Caco-2 (cell line): ENCODE measurements at places on chromosomes 6 and 20. TPM values are rescaled to one million over a fixed set of nuclear protein-coding genes. Genes with fewer than 3 reads are reported as not detected.

DNA sequence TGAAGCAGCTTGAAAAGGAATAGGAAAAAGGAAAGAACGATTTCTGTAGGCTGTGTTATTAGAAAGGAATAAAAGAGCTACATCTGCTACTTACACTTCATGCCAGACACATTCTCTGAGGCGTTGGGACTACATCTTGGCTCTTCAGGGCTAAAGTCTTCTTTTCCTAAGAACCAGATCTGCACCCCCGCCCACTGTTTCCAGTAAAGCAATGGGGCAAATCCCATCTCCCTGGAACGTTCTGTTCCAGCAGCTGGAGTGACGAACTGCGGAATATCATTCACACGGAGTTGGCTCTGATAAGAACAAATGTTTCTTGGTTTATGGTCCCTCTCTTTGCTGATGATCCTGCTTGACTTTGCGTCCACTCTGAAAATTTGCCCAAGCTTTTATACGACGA is 26.9 kb downstream of the FAM50B start:
- H3K4me1 ChIP-seq, result peaks cover 13% of the 10 kb centered on the region
- H3K27me3 ChIP-seq, result no peaks in the 10 kb centered on the region
- H3K36me3 ChIP-seq, result no peaks in the 10 kb centered on the region
- H3K4me3 ChIP-seq, result no peak overlapping the region

The CAGE1 gene
- total RNA-seq, result 0.26 and 0.59 TPM in 2 replicates

The PRICKLE4 gene
- 1.8 and 2.8 TPM in 2 replicates for total RNA-seq

The HCK gene
- not detected in 2 replicates for total RNA-seq

DNA sequence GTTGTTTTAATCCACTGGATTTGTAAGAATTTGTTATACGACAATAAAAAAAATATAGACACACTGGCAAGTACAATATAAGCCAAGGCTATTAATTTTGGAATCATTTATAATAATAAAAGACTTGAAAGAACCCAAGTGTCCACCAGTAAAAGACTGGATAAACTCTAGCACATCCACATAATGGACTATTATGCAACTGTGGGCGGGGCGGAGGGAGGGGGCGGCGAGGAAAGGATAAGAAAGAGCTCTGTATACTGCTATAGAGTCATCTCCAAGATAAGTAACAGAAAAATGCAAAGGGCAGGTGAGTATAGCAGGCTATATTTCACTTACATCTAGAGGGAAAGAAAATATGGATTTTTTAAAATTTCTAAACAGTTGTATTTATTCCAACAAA is 123.3 kb downstream of the TBC1D32 start:
- H3K4me3 ChIP-seq, result no peak overlapping the region
- no peaks in the 10 kb centered on the region; the same call in none of the 2 replicates for H3K36me3 ChIP-seq
- no peak overlapping the region for H3K27ac ChIP-seq
- no peaks in the 10 kb centered on the region for H3K27me3 ChIP-seq
- no peak for DNase-seq

GRCh38 chr20:58963060-58963584 is 17.9 kb upstream of the NELFCD start:
- DNase-seq, result no peak
- H3K4me1 ChIP-seq, result peaks cover 5% of the 10 kb centered on the region; the same call in 1 of the 2 replicates
- no peak overlapping the region for H3K27ac ChIP-seq
- H3K27me3 ChIP-seq, result no peaks in the 10 kb centered on the region; the same call in 1 of the 2 replicates
- no peaks in the 10 kb centered on the region for H3K36me3 ChIP-seq

DNA sequence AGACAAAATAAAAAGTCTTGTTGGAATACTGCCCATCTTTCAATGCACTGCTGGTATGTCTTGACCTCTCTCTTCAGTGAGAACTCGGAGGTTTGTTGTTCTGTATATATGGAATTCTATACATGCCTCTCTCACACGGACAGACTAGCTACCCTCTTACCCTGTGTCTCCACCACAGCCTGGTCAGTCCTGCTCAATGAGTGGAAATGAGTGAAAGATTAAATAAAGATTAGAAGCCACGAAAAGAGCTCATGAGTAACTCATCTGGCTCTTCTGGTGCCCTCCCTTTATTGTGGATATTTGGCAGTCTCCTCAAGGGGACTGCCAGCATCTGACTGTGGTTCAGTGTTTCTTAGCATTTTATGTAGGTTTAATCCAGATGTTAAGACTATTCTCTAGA is 262.8 kb upstream of the MAP3K7 start:
- H3K4me3 ChIP-seq, result no peak overlapping the region
- DNase-seq, result no peak
- no peaks in the 10 kb centered on the region for H3K36me3 ChIP-seq
- H3K4me1 ChIP-seq, result no peaks in the 10 kb centered on the region
- H3K27me3 ChIP-seq, result no peaks in the 10 kb centered on the region

- no peaks in the 10 kb centered on the region for H3K27me3 ChIP-seq
- peak; percentile 70 for DNase-seq
- no peaks in the 10 kb centered on the region for H3K4me1 ChIP-seq
- H3K36me3 ChIP-seq, result no peaks in the 10 kb centered on the region
- H3K27ac ChIP-seq, result no peak overlapping the region
These were observed 133.3 kb downstream of the ELOVL4 start for GRCh38 chr6:79813854-79814709.

DNA sequence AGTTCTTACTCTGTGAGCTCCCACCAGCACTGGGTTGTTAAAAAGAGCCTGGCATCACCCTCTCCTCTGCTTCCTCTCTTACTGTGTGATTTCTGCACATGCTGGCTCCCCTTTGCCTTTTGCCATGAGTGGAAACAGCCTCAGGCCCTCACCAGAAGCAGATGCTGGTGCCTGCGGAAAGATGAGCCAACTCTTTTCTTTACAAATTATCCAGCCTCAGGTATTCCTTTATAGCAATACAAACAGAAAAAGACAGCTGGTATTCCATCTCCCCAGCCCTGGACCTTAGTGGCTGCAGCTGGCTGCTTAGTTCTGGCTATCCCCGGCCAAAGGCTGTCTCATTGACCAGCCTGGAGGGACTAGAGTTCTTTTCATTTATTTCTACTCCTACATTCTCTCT is 129.1 kb downstream of the IMPG1 start:
- no peak for DNase-seq
- H3K27me3 ChIP-seq, result no peaks in the 10 kb centered on the region
- no peaks in the 10 kb centered on the region for H3K36me3 ChIP-seq
- no peak overlapping the region for H3K27ac ChIP-seq
- no peak overlapping the region for H3K4me3 ChIP-seq

GRCh38 chr20:57654363-57654997 is 34.3 kb upstream of the ZBP1 start:
- H3K4me3 ChIP-seq, result no peak overlapping the region
- H3K27ac ChIP-seq, result no peak overlapping the region
- no peaks in the 10 kb centered on the region for H3K36me3 ChIP-seq
- H3K4me1 ChIP-seq, result no peaks in the 10 kb centered on the region
- no peaks in the 10 kb centered on the region for H3K27me3 ChIP-seq

- no peak for DNase-seq
- H3K36me3 ChIP-seq, result no peaks in the 10 kb centered on the region
- H3K4me1 ChIP-seq, result peaks cover 3% of the 10 kb centered on the region; the same call in 1 of the 2 replicates
- H3K27ac ChIP-seq, result no peak overlapping the region
- no peak overlapping the region for H3K4me3 ChIP-seq
These were observed 15.4 kb upstream of the HIVEP1 start for GRCh38 chr6:11996751-11997150.

The HTR1E gene
- total RNA-seq, result not detected in 2 replicates

The MYBL2 gene
- total RNA-seq, result 318 and 345 TPM in 2 replicates

- no peak for DNase-seq
- H3K27ac ChIP-seq, result no peak overlapping the region
- peaks cover 10% of the 10 kb centered on the region for H3K4me1 ChIP-seq
- H3K36me3 ChIP-seq, result no peaks in the 10 kb centered on the region
These were observed 211.6 kb upstream of the SUPT3H start for GRCh38 chr6:45589367-45589766.

The EEF1E1 gene
- total RNA-seq, result 60.3 TPM in 2 replicates

The ZNF311 gene
- total RNA-seq, result 1.8 and 2.9 TPM in 2 replicates

The VEGFA gene
- total RNA-seq, result 172 and 174 TPM in 2 replicates

- DNase-seq, result no peak
- no peak overlapping the region for H3K4me3 ChIP-seq
- H3K4me1 ChIP-seq, result no peaks in the 10 kb centered on the region
- no peaks in the 10 kb centered on the region for H3K27me3 ChIP-seq
These were observed 201.8 kb downstream of the TTLL2 start for GRCh38 chr6:167526465-167527368.

DNA sequence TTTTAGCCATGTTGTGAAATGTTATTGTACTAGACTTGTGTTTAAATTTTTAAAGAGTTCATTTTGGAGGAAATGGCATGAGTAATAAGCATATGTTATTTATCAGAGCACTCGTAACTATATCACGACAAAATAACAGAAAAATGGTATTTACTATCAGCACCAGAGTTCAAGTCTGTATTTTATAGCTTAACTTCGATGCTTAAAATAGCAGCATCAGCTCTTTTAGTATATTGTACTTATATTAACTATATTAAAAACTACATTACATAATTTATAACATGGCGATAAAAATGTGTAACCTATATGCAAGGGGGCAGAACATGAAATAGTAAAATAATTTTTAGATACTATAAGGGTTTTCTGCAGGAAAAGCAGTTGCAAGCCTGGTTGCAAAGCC is 52.9 kb downstream of the ABRACL start:
- no peak for DNase-seq
- H3K27me3 ChIP-seq, result no peaks in the 10 kb centered on the region
- peaks cover 23% of the 10 kb centered on the region for H3K4me1 ChIP-seq
- H3K4me3 ChIP-seq, result no peak overlapping the region
- H3K27ac ChIP-seq, result peak overlapping the region; percentile 31

GRCh38 chr6:154591234-154591633 is 80.7 kb upstream of the CNKSR3 start:
- no peak overlapping the region for H3K27ac ChIP-seq
- H3K36me3 ChIP-seq, result no peaks in the 10 kb centered on the region
- no peak overlapping the region for H3K4me3 ChIP-seq
- no peak for DNase-seq
- no peaks in the 10 kb centered on the region for H3K4me1 ChIP-seq
- H3K27me3 ChIP-seq, result no peaks in the 10 kb centered on the region

DNA sequence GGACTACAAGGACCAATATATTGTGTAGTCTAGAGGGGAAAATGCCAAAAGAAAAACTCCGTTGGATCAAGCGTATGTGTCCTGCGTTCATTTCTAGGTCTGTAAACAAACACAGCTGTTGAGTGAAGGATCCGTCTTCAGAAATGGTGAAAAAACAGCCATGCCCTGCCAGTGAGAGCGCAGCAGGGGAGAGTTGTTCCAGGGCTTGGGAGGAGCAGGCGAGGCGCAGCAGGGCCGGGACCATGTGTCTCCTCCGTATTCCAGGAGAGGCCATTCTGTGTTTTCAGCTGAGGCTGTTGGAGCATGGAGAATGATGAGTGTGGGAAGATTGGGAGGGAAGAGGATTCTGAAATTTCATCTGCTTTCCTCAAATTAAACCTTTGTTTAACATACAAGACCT is 38.0 kb downstream of the BMP6 start:
- H3K4me3 ChIP-seq, result no peak overlapping the region
- no peaks in the 10 kb centered on the region for H3K4me1 ChIP-seq

DNA sequence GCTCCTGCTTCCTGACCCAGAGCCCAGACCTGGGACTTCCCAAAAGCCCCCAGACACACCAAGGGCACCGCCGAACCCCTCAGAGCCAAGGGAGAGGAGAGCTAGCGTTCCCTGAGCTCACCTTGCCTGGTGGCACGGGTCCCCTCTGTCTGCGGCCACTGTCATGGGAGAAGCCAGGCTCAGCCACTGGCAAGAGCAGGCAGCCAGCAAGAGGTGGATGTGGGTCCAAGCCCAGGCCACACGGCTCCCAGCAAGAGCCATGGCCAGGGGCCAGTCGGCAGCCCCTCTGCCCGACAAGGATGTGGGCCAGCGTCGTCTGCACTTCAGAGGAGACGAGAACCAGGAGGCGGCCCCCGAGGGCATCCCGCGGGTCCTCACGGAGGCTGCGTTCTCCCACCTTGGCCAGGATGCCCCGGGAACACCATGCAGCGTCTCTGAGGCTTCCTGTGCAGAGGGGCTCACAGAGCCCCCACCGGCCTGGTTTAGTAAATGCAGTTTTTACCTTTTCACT is 2.2 kb upstream of the PPDPF start:
- H3K4me1 ChIP-seq, result peaks cover 14% of the 10 kb centered on the region
- H3K27me3 ChIP-seq, result no peaks in the 10 kb centered on the region
- H3K27ac ChIP-seq, result no peak overlapping the region
- peaks cover 17% of the 10 kb centered on the region for H3K36me3 ChIP-seq
- DNase-seq, result no peak

GRCh38 chr6:169296170-169296569 is 42.5 kb upstream of the THBS2 start:
- no peak for DNase-seq
- no peak overlapping the region for H3K27ac ChIP-seq
- peaks cover 10% of the 10 kb centered on the region; the same call in 1 of the 2 replicates for H3K4me1 ChIP-seq
- H3K36me3 ChIP-seq, result no peaks in the 10 kb centered on the region
- H3K27me3 ChIP-seq, result no peaks in the 10 kb centered on the region
- no peak overlapping the region for H3K4me3 ChIP-seq

The ANGPT4 gene
- not detected in 2 replicates for total RNA-seq

The SOX12 gene
- 13.9 and 14.7 TPM in 2 replicates for total RNA-seq

DNA sequence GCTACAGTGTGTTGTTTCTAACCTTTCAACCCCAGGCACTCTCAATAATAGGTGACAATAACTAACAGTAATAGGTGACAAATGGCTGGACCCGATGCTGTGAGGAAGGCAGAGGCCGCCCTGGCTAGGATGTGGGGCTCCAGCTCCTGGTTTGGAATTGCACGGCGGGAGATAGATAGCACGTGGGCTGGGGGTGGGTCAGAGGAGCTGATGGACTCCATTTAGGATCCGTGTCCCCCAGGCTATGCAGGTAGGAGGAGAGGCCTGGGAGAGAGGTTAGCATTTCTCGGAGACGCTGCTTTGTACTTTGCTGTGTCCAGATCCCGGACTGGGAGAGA is 61.4 kb downstream of the EZR start:
- H3K4me1 ChIP-seq, result 0 out of 2 replicates have a peak, but pooled peaks cover 1% of the 10 kb centered on the region
- no peaks in the 10 kb centered on the region for H3K27me3 ChIP-seq
- DNase-seq, result no peak

DNA sequence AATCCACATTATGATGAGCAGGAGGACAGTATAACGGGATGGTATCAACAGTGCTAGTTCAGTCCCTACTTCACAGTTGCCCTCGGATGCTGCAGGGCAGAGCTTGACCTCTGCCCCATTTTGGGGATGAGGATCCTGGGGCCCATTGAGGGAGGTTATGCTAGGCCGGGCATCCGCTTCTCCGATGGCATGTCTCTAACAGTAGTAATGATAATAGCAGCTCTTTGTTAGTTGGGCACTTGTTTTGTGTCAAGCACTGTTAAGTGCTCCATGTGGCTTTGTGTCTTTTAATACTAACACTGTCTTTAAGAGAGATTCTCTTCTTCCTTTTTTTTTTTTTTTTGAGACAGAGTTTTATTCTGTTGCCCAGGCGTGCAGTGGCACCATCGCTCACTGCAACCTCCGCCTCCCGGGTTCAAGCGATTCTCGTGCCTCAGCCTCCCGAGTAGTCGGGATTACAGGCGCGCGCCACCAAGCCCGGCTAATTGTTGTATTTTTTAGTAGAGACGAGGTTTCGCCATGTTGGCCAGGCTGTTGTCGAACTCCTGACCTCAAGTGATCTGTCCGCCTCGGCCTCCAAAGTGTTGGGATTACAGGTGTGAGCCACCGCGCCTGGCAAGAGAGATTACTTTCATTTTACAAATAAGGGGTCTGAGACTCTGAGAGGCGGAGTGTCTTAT is 1.1 kb downstream of the MAPRE1 start:
- DNase-seq, result no peak
- H3K27me3 ChIP-seq, result no peaks in the 10 kb centered on the region
- H3K27ac ChIP-seq, result peak overlapping the region; percentile 93
- H3K36me3 ChIP-seq, result 0 out of 2 replicates have a peak, but pooled peaks cover under 1% of the 10 kb centered on the region
- peaks cover 33% of the 10 kb centered on the region for H3K4me1 ChIP-seq
